ENCODE measurements at places on chromosomes 13 and 19.

DNA sequence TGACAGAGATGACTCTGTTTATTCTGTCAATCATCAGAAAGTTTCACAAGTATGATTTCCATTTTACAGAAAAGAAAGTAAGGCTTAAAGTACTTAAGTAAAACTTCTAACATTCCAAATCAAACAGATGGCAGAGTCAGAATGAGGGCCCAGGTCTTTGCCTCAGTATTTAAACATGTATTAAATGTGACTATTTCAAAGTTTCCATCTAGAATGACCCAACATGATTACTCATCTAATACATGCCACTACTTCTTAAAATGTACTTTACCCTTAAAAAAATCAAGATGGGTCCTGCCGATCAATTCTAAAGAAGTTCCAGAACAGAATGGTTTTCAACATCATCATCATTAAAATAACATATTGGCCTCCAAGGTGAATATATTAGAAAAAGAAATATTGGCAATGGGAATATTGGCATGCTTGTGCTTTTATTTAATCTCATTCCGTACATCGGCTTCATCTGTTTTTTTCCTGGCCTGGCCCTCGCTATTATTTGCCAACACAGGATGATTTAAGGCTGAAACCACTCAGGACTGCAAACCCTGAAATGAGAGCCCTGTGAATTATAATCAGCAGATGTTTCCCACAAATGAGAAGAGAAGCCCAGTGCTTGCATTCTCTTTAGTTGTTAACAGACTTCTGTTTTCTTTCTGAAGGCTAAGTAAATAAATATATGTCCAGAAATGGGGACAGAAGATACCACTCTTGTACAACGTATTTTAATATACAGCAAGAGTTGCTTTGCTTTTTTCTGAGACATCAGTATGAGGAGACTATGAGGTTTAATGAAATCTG, 340.0 kb downstream of the DNAJC15 start:
- no peak for DNase-seq

GRCh38 chr19:48799358-48800300, 11.2 kb downstream of the BCAT2 start:
- no peak for DNase-seq

DNA sequence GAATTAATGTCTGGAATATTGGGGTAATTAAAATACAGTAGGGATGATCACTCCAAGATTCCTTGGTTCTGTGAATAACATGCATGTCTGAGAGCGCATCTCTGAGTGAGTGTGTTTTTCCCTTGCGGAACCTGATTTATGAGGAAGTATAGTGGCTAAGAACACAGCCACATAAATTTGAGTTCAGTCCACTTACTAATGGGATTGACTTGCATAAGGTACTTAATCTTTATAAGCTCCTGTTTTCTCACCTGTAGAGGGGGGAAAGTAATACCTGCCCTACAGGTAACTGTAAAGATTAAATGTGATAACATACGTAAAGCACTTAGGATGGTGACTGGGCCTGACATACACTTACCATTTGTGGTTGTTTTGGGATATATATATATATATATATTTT, 60.8 kb downstream of the KLF5 start:
- no peak for DNase-seq

GRCh38 chr13:58950911-58951310, 1212.8 kb downstream of the DIAPH3 start:
- DNase-seq = no peak

- DNase-seq = no peak
Observed at GRCh38 chr19:51012661-51013190, 6.8 kb downstream of the KLK10 start.

GRCh38 chr13:64470751-64471150, 2759.4 kb downstream of the PCDH9 start:
- no peak for DNase-seq

DNA sequence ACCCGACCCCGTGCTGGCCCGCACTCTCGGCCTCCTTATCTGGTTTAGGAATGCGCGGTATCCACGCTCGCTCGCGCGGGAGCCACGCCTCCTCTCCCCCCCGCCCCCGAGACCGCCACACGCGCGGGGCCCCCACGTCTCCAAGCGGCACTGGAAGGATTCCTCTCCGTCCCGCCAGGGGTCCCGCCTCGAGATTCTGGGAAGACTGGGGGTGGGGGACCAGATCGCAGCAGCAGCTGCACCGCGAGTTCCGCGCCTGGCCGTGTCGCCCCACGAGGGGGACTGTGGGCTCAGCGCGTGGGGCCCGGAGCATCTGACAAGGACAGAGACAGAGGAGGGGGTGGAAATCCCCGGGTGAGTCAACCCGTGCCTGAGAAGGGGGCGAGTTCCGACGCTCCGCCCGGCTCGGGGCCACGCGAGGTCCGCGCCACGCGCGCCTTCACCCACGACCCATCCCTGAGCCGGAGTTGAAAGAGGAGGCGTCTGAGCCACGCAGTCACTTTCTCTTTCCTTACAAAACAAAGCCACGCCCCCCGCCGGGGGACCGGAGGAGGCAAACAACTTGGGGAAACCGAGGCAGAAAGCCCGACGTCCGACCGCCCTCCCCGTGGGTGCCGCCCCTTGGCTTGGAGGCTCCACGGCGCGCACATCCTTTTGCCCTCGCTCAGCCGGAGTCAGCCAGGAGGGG, 814 bp downstream of the S1PR2 start:
- no peak for DNase-seq

All from non-pigmented ciliary epithelial cell (primary cell).